ENCODE measurements at places on chromosomes 11 and 22.
A peak's percentile ranks its signal among the peaks of the same experiment; 100 is the strongest.

DNA sequence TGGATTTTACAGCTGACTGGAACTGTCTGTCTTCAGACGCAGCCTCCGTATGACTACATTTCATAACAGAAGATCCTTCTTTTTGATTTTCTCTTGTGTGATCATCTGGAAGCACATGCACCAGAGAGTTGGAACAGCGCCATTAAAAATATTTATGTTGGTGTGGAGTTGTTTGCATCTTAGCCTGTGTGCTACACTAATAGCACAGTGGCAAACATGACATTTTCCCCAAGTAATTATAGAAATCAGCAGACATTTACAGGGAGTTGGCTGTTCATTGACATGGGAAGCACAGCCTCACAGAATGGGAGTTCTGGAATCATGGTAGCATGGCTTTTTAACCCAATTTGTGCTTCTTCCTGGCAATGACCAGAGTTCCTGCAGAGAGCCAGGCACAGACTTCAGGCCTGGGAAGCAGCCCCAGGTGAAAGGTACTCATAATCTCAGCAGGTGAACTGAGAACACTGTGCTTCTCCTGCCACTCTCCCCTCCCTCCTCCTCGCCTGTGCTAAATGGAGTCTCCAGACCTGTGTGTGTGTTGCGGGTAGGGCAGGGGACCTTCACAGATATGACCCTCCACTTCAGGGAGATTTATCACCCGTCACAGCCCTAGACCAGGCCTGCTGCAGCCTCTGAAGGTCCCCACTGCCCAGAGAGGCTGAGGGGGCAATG lies 82.8 kb upstream of the PLET1 start:
- H3K27ac ChIP-seq = no peak overlapping the region
- no peak for DNase-seq
- H3K4me1 ChIP-seq = peaks cover 4% of the 10 kb centered on the region

GRCh38 chr22:33105501-33105911 lies 47.3 kb upstream of the SYN3 start:
- no peak overlapping the region for H3K4me3 ChIP-seq
- no peaks in the 10 kb centered on the region for H3K4me1 ChIP-seq
- no peak for DNase-seq
- H3K36me3 ChIP-seq = no peaks in the 10 kb centered on the region

DNA sequence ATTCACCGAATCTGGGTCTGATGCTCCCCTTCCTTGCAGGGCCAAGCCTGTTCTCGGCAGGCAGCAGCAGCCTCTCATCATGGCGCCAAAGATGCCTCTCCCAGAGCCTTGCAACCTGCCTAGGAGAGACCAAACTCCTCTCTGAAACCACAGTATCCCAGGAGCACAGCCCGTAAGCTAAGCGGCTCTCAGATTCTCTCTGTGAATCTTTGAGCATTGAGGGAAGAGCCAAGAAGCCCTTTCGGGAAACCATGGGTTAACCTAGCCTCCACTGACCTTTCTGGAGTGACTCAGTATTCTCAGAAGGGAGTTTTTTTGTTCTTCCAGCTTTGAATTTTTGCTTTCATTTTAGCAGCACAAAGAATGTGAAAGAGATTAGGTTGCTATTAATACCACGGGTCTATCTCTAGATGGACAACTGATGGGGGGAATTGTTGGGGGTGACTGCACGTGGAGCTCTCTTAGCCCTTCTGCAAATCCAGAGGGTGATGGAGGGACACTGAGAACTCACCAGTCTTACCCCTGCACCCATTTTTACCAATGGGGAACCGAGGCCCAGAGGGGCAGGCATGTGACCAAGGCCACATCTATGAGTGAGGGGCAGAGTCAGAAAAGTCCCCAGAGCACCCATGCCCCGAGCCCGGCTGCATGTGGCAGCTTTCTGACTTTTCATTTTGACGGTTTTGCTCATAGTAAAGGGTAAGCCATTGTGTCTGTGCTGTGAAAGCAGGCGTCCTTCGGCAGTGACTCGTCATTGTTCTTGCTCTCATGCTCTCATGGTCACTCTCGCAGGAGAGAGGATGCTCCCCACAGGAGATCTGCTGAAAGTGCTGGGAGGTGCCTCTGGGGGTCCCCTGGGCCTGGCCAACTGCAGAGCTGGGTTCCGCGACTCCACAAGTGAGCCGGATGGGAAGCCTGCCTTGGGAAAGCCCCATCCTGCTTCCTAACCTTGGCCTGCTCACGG lies 36.0 kb downstream of the IRAG1 start:
- no peak for DNase-seq
- H3K4me1 ChIP-seq = peaks cover 88% of the 10 kb centered on the region
- H3K27ac ChIP-seq = peak overlapping the region; percentile 100
- no peaks in the 10 kb centered on the region for H3K27me3 ChIP-seq
- no peaks in the 10 kb centered on the region for H3K36me3 ChIP-seq

GRCh38 chr11:44243595-44244343 lies 66.2 kb downstream of the ALX4 start:
- H3K36me3 ChIP-seq = no peaks in the 10 kb centered on the region
- H3K27ac ChIP-seq = no peak overlapping the region
- no peak overlapping the region for H3K4me3 ChIP-seq
- DNase-seq = no peak
- peaks cover 10% of the 10 kb centered on the region for H3K4me1 ChIP-seq

DNA sequence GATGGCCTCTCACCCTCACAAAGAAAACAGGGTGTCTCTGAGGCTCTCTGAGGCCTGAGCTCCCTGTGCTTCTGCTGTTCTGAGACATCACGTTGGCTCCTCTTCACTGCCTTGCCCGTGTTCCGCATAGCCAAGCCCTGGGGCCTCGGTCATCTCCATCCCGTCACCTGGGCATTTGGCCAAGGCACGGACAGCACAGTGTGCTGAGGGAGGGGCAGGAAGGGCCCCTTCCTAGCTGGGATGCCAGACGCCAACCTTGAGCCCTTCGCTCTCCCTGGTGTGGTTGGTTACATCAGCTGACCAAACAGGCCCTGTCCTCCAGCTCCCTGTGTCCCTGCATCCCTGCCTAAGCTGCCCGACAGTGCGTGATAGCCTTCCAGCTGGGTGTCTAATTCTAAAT lies 25.9 kb downstream of the MOV10L1 start:
- H3K27me3 ChIP-seq = no peaks in the 10 kb centered on the region
- H3K27ac ChIP-seq = no peak overlapping the region
- H3K4me1 ChIP-seq = peaks cover 7% of the 10 kb centered on the region
- H3K4me3 ChIP-seq = no peak overlapping the region

GRCh38 chr11:19316434-19316833 lies 75.7 kb upstream of the E2F8 start:
- H3K27ac ChIP-seq = no peak overlapping the region
- no peaks in the 10 kb centered on the region for H3K4me1 ChIP-seq
- peaks cover 28% of the 10 kb centered on the region for H3K27me3 ChIP-seq

GRCh38 chr11:37450613-37451012 lies 852.6 kb upstream of the RAG2 start:
- no peak overlapping the region for H3K4me3 ChIP-seq
- H3K4me1 ChIP-seq = no peaks in the 10 kb centered on the region
- DNase-seq = no peak
- H3K36me3 ChIP-seq = no peaks in the 10 kb centered on the region
- H3K27ac ChIP-seq = no peak overlapping the region

DNA sequence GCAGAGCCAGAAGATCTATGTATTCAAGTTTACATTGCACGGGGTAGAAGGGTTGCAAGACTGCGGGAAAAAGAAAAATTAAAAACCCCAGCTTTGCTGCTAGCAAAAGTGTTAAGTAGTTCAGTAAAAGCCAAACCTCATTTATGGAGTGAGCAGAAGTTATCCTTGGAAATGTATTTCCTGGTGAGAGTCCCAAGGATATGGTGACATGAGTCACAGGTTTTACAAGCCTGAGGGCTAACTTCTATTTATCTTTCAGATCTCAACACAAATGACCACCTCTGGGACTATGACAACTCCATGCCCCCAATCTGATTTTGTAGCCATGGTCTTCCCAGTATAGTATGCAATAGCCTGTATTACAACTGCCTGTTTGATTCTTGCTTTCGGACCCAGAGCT lies 26.1 kb downstream of the ABTB2 start:
- H3K27me3 ChIP-seq = no peaks in the 10 kb centered on the region
- H3K36me3 ChIP-seq = no peaks in the 10 kb centered on the region
- H3K4me3 ChIP-seq = no peak overlapping the region
- H3K27ac ChIP-seq = no peak overlapping the region
- no peak for DNase-seq

DNA sequence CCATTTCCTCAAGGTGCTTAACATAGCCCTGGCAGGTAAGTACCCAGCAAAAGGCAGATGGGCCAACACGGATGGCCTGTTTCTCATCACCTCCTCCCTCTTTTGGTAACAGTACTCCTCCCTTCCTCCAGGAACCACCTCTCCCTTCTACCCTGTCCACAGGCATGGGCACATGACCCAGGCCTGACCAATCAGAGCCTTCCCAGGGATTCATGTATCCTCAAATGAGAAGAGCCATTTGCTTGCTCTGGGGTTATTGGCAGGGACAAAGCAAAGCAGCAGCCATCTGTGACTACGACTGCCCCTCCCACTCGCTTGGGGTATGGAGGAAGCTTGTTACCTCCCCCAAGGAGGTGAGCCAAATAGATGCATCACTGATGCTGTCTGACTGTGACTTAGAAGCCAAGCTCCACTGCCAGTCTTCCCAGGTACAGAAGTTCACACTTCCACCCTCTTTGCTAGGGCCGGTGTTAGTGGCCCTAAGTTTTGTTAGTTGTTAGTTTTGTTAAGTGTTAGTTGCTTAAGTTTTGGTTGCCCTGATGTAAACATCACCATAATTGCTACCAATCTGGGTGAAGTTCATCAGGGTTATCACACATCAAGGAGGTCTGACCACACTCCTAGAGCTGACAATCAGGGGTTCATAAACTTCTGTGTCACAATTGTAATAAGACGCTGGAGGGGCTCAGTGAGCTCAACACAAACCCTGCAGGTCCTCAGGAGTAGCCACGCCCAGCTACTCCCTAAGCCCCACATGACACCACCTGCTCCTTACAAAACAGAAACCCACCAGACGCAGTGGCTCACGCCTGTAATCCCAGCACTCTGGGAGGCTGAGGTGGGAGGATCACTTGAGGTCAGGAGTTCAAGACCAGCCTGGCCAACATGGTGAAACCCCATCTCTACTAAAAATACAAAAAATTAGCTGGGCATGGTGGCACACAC lies 57.3 kb downstream of the ARFGAP3 start:
- H3K4me3 ChIP-seq = no peak overlapping the region
- 0 out of 2 replicates have a peak, but pooled peaks cover 3% of the 10 kb centered on the region for H3K36me3 ChIP-seq
- peaks cover 4% of the 10 kb centered on the region for H3K4me1 ChIP-seq
- H3K27me3 ChIP-seq = no peaks in the 10 kb centered on the region

DNA sequence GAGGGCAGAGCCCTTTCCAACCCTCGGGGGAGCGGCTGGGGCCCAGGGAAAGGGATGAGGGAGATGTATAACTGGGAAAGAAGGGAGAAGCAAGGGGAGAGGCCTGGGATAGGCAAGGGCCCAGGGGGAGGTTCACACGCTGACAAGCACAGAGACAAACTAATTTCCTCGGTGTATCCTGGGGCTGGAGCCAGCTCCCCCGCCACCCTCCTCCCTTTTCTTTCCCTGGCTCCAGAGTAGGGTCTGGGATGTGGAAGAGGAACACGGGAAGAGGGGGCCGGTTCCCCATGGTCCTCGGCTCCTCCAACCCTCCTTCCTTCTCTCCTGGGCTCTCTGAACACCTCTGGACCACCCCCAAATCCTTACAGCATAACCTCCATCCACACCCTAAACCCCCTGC lies 6.9 kb downstream of the CLCF1 start:
- H3K36me3 ChIP-seq = peaks cover 12% of the 10 kb centered on the region
- DNase-seq = no peak
- no peaks in the 10 kb centered on the region for H3K27me3 ChIP-seq
- H3K4me3 ChIP-seq = no peak overlapping the region
- H3K27ac ChIP-seq = no peak overlapping the region

- H3K4me1 ChIP-seq = no peaks in the 10 kb centered on the region
- peak; percentile 19 for DNase-seq
- H3K27me3 ChIP-seq = no peaks in the 10 kb centered on the region
Observed at GRCh38 chr11:32374261-32374711, 61.1 kb downstream of the WT1 start.

- peak overlapping the region; percentile 15 for H3K27ac ChIP-seq
- H3K36me3 ChIP-seq = peaks cover 14% of the 10 kb centered on the region
- H3K27me3 ChIP-seq = no peaks in the 10 kb centered on the region
- 0 out of 2 replicates have a peak overlapping the region, but pooled peaks have one; percentile 5 for H3K4me3 ChIP-seq
Observed at GRCh38 chr22:23970816-23971486, 3.3 kb downstream of the DDT start.
